SK-N-SH (cell line): ENCODE measurements at places on chromosomes 16 and 17.

DNA sequence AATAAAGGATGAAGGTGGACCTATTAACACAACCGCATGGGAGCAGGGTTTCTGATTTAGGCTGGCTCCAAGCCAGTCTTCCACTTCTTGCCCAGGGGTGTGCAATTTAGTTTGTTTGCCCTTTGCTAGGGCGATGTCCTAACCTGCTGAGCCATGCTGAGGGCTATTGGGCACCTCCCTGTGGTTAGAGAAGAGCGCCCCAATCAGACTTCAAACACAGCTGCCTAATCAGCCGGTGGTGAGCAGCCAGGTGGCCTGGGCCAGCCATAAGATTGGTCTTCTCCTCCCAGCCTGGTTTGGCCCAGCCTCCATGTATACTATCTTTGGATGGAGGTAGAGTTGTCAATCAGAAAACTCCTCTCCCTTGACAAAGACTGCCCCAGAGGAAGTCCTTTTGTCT, 15.7 kb downstream of the TMEM94 start:
- DNase-seq = no peak

GRCh38 chr16:22205577-22206012, 483 bp upstream of the EEF2K start:
- no peak for DNase-seq

GRCh38 chr16:48681520-48681919, 71.5 kb upstream of the N4BP1 start:
- no peak for DNase-seq

DNA sequence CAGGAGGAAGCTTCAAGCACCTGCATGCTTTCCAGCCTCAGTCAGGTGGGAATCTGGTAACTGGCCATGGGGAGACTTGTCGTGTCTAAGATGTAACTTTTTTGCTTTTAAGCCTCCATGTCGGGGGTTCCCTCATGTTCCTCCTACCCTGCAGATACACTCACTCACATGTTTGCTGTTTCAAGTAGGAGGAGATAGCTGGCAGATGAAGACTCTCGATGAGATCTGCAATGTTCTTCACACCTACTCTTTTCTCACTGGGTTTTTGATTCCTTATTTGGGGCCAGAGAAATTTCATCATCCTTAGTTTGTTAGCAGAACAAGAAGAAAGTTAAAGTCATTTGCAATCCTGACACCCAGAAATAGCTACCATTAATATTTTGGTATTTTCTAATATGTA, 24.7 kb downstream of the UTP4 start:
- DNase-seq = no peak

DNA sequence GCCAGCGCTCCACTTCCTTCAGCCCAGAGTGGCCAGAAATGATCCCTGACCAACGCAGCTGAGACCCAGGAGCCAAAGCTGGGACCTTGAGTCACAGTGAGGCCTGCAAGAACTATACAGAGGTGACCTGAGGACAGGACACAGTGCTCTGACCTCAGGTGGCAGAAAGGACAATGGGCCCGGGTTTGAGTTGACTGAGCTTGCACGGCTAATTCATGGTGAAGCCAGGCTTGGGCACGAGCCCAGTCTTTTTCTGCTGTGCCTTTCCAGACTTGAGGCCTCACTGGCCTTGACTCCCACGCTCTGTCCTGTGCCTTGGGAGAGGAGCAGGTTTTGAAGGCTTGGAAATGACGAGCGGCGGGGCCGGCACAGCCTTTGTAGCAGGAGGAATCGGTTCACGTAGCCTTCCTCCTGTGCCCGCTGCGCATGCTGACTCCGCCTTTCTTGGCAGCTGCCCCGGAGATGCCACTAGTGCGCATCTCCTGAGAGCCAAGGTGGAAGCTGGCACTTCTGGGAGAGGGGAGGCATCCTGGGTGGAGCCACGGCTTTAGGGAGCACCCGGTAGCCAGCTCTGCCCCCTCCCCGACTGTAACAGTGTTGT, 34.9 kb downstream of the NDEL1 start:
- no peak for DNase-seq

GRCh38 chr17:16962804-16963203, 9.1 kb downstream of the TNFRSF13B start:
- DNase-seq = no peak

GRCh38 chr16:30574678-30575077, 3.2 kb upstream of the ZNF688 start:
- no peak for DNase-seq

DNA sequence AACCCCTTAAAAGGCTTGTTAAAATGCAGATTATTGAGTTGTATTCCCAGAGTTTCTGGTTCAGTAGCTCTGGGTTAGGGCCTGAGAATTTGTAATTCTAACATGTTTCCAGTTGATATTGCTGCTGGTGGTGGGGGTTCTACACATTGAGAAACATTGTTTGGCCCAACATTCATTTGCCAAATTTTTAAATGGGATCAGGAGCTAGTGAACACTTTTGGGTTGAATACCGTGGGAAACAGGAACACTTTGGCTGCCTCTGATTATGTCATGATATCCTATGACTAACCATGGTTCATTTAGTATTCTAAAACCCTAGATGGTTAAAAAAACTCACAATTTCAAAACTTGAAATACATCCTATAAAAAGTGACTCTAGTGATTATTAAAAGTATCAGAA, 89.3 kb downstream of the RPGRIP1L start:
- DNase-seq = no peak

- DNase-seq = no peak
These were observed 756.4 kb upstream of the EEF2KMT start for GRCh38 chr16:5854027-5854426.

GRCh38 chr17:14337596-14338079, 36.8 kb downstream of the HS3ST3B1 start:
- no peak for DNase-seq

- DNase-seq = peak; percentile 49
These were observed 968 bp downstream of the CEP112 start for GRCh38 chr17:66190738-66191592.

- no peak for DNase-seq
These were observed 16.7 kb upstream of the BLMH start for GRCh38 chr17:30308406-30308805.

- DNase-seq = peak; percentile 74
These were observed 127.9 kb downstream of the ENGASE start for GRCh38 chr17:79202480-79202879.

DNA sequence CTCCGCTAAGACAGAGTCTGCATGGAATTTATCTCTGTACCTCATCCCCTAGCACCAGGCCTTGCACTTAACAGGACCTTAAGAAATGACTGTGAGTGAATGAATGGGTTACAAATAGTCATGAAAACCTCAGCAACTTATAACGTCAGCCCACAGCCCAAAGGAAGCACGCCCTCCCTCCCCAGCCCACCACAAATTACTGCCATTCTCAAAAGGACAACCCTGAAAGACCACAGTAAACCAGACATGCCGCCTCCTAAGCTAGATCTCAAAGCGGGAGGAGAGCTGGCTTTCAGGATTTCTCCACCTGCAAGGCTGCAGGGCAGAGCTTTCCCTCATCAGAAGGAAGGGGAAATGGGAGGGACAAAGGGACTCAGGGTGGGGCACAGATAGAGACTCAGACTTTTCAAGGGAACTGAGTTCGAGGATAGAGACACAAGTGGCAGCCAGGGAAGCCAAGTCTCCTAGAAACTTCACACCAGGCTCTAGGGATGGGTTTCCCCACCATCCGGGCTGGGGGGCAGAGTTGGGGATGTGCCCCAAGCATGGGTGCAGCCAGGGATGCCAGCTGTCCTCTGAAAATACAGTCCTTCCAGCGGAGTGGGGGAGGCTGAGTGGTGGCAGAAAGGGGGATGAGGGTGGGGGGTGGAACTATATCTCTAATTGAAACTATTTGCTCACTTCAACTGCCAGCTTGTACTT, 56.7 kb downstream of the PLXDC1 start:
- DNase-seq = no peak

- no peak for DNase-seq
These were observed 6.8 kb upstream of the APRT start for GRCh38 chr16:88818575-88818874.

- DNase-seq = no peak
These were observed 17.3 kb downstream of the SLC5A10 start for GRCh38 chr17:18968945-18969887.

DNA sequence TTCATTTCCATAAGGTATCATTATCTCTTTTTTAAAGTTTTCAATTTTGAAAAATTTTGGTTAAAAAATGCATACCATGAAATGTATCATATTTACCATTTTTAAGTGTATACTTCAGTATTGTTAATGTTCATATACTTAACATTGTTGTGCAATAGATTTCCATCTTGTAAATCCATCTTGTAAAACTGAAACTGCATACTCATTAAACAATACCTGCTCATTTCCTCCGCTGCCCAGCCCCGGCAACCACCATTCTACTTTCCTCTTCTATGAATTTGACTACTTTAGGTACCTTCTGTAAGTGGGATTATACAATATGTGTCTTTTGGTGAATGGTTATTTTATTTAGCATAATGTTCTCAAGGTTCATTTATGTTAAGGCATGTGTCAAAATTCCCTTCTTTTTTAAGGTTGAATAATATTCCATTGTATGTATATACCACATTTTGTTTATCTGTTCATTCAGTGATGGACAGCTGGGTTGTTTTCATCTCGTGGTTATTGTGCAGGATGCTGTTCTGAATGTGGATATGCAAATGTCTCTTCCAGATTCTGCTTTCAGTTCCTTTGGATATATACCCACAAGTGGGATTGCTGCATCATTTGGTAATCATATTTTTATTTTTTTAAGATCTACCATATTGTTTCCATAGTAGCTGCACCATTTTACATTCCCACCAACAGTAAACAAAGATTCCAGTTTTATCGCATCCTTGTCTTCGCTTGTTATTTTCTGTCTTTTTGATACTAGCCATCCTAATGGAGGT, 6.7 kb downstream of the CCL2 start:
- DNase-seq = no peak

- peak; percentile 28 for DNase-seq
These were observed 44.5 kb downstream of the AATF start for GRCh38 chr17:36993227-36993626.

GRCh38 chr17:49549311-49549605, 26.4 kb upstream of the NXPH3 start:
- peak; percentile 33 for DNase-seq

DNA sequence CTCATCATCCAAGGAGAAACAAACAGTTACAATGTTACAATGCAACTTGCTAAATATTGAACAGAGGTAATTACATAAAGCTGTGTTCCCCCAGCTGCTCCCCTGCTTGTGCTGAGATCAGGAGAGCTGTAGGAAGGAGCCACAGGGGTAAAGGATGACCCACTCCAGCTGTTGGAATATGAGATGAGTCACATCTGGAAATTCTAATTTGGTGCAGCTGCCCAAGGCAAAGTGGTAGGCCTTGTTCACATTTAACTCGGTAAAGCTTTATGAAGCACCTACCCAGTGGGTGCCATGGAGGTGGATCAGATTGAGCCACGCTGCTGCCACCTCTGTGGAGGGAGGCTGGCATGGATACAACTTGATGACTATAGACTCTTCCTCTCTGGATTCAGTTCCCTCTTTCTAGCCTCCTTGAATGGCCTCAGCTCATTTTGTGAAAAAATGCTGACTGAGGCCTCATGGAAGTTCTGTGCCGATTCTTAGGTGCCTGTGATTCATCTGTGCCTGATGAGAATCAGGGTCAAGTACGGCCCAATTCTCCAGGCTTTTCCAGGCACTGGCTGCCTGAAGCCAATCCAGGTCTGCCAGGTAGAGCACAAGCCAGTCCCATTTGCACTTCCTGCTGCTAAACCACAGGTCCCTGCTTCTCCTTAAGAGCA, 7.4 kb downstream of the ZNF689 start:
- no peak for DNase-seq

DNA sequence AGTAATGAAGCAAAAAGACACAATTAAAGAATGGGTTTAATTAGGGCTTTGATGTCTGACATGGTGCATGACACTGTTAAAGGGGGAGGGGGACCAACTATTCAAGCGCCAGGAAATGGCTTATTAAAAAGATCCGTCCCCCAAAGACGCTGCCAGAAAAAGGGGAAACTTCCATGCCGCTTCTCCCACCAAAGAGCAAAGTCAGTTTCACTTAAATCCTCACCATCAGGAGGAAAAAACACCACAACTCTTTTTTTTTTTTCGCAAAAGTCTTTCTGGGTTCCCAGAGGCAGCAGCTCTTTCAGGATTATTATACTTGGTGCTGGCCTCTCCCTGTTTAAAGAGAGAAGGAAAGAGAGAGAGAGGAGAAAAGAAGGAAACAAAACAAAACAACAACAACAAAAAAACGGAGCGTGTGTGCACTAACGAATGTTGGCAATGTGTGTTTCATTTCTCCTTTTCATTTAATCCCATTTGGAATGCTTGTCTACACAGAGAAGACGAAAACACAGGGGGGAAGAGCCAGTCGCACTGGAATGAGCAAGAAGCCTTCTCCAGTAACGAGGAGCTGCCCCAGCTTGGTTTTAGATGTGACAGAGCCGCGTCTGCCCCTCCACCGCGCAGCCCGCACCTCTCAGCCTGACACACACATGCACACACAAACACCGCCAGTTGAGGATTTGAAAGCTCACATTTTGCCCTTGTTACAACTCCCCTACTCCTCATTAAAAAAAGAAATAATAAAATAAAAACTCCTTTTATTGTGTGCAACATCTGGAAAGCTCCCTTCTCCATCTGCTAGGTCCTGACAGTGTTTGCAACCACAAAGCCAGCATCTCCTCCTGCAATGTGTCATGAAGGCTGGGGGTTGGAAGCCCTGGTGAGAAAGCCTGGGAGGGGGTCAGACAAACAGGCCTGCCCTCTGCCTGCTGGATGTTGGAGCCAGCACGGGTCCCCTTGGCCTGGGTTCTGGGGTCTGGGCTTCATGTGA, 32.7 kb upstream of the AXIN2 start:
- no peak for DNase-seq

DNA sequence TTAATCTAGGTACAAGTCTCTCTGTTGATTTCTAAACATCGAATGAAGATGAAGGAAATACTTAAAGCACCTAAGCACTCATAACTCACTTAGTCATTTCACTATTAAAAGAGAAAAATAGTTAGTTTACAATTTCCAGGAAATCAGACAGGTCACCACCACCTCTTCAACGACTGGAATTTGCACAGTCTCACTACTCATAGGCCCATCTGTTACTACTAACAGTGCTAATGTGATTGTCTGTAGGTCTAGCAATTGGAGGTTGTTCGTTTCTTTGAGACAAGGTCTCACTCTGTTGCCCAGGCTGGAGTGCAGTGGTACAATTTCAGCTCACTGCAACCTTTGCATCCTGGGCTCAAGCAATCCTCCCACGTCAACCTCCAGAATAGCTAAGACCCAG, 444.6 kb downstream of the MAF start:
- no peak for DNase-seq
